NK-92 treated with Interleukin-12 subunit alpha and Interleukin-12 subunit beta, amount 100 ng/mL, for 24 hours (cell line): ENCODE measurements at places on chromosomes 11 and 22.

GRCh38 chr11:75900848-75901247 lies 85.8 kb downstream of the UVRAG start:
- DNase-seq: no peak

- DNase-seq: no peak
Measured at GRCh38 chr11:76972051-76972450, 62.1 kb upstream of the B3GNT6 start.

- peak; percentile 31 for DNase-seq
Measured at GRCh38 chr11:116276051-116277044, 496.4 kb downstream of the BUD13 start.

DNA sequence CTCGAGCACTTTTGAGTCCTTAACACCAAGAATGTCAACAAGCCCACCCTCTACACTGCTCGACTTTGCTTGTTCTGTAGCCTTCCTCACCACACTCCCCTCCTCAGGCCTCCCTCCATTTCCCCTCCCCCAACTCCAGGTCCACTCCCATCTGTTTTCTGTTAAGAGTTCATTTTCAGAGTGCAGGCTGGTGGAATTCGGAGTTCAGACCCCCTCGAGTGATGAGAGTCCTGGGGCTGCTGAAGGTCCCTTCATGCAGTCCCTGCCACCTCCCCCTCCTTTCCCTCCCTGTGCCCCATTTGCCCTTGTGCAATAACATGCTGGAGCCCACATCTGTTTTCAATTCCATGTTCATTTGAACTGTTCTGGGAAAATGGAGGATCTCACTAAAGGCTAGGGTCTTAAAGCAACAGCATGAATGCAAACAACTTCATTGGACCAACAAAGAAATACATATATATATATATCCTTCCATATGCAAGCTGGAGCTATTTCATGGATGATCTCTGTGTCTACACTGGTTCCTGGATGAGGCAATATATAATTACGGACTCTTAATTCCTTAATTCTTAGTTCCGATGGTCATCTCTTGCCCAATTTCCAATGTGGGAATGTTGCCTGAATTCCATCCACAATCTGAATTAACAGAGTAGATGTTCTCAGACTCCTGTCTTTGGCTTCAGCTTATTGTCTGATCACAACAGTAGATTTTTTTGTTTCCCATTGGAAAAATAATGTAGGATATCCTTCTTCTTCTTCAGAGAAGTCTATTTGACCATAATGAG lies 340.4 kb downstream of the ETS1 start:
- no peak for DNase-seq

GRCh38 chr22:40782521-40782920 lies 36.6 kb downstream of the SLC25A17 start:
- DNase-seq: no peak

DNA sequence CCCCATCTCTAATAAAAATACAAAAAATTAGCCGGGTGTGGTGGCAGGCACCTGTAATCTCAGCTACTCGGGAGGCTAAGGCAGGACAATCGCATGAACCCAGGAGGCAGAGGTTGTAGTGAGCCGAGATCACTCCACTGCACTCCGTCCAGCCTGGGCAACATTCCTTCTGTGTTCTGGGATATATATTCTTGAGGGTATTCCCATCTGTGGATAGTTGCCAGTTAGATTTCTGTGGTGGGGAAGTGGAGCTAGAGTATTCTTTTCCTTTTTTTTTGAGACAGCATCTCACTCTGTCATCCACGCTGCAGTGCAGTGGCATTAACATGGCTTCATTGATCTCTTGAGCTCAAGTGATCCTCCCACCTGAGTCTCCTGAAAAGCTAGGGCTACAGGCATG lies 9.1 kb upstream of the ZNF74 start:
- no peak for DNase-seq

DNA sequence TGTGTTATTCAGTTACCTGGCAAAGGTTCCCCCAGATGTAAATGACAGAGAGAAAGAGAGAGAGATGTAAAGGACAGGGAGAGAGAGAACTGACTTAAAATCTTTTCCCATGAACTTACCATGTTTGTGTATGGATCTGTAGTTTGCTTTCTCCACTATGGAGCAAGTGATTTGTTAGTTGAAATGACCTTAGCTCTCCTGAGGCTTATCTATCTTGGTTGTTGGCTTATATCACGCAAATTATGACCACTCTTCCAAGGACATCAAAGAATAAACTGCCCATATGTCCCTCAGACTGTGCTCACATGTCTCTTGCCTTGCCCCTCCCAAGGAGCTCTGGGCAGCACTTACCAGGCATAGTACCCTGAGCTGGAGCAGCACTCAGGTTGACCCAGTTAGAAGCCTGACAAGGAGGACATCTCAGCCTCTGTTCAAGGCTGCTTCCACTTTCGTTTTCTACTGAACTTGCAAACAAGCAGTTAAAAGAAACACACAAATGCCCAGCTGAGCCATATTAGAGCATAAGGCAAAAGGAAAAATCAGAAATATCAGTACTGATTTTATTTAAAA lies 95.3 kb upstream of the RCN1 start:
- peak; percentile 24 for DNase-seq
